Stimulated activated CD8-positive, alpha-beta memory T cell treated with anti-CD3 and anti-CD28 coated beads, Interleukin-7, amount 100 ng/mL, for 48 hours (primary cell): ENCODE measurements at places on chromosomes 5 and 9.

DNA sequence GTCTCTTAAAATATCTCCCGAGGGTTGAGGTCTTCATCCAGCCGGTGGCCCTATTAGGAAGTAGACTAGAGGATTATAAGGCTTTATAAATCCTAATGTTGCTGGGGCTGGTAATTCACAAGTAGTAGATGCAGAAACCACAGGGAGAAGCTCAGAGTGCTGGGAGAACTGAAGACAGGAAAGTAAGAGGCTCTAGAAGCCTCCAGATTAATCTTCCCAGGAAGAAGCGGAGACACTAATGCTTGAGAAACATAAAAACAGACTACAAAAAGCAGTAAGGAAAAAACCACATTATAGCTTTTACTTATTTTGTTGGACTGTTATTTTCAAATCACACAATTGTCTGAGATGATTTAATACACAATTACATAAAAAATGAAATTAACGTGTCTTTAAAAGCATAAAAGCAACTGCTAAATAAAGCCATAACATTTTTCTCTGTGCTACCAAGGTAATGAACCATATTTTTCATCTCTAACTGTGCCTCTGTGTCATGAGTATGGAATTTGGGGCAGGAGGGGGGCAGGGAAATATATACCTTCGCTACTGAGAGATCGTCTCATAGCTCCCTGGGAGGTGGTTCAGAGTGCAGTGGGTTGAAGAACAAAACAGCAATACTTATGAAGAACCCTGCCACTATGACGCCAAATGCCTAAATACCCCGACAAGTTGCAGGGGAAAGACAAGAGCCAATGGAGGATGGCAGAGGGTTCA, 806.2 kb upstream of the WWC1 start:
- DNase-seq = no peak

DNA sequence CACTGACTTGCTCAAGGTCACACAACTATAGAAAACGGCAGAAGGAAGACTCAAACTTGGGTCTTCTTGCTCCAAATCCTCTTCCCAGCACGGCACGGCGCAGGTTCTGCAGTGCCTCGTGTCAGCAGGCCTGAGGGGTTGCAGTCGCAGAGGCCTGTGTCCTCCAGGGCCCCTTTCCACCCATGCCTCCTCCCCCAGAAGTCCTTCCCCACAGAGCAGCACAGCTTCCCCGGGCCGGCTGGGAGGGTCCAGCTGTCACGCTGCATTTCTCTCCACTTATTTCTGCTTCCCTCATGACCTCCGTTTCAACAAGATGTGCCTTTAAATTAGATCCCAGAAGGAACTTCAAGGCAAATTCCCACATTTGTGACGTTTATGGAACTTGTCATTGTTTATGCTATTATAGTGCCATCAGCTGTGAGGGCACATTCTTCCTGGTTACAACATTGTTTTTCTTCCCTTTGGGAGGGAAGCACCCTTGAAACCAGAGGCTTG, 148.4 kb downstream of the C5orf15 start:
- DNase-seq = no peak

DNA sequence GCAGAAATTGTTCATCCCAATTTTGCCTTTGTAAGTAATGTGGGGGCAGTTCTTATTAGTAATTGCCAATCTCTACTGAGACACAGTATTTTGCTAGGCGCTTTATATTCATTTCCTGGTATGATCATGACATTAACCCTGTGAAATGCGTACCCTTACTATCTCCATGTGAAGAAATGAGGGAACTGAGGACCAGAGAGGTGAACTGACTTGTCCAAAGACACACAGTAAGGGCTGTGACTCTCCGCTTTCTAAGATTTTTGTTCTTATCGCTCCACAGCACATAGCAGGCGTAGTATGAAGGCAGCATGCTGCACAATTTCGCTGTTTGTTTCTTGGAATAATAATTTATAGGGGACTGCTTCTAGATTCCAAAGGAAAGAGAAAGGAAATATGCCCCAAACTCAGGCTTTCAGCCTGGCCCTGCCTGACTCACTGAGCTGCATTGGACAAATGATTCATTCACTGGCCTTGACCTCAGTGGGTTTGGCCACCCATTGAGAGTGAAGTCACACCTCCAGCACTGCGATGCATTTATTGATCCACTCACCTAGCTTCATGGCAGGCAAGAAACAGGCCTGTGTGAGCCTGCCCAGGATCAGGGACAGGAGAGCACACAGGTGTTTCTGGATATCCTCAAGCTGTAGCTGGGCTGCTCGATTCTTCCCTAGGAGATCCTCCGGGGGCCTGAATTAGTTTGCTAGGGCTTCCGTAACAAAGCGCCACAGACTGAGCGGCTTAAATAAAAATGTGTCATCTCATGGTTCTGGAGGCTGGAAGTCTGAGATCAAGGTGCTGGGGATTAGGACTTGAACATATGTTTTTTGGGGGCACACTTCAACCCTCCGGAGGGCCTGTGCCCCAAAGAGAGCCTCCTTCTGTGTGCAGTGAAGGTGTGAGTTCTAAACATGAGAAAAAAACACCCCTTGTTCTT, 7.2 kb upstream of the DUSP1 start:
- peak; percentile 21 for DNase-seq

GRCh38 chr5:105903069-105903468, 1767.7 kb downstream of the EFNA5 start:
- no peak for DNase-seq

DNA sequence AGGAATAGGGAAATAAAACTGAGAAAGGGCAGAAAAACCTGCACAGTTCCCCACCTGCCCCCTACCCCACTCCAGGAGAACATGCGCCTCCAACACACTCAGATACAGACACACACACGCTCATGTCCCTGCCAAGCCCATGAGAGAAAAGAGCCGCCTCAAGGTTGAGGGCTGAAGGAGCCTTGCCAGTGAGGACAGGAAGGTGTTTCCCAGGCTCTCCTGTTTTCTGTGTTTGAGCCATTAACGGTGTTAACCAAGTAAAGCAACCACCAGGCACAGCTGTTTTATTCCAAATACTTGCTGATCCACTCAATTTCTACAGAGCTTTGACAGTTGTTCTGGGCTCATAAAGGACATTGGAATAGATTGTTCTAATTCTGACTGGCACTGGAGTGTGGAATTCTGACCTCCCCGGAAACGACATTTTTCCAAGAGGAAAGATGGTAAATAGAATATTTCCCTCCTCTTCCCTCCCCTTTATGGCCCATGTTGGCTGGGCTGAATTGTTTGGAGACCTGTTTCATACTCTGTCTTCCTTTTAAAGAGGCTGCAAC, 238.0 kb downstream of the DMAC1 start:
- DNase-seq = no peak

DNA sequence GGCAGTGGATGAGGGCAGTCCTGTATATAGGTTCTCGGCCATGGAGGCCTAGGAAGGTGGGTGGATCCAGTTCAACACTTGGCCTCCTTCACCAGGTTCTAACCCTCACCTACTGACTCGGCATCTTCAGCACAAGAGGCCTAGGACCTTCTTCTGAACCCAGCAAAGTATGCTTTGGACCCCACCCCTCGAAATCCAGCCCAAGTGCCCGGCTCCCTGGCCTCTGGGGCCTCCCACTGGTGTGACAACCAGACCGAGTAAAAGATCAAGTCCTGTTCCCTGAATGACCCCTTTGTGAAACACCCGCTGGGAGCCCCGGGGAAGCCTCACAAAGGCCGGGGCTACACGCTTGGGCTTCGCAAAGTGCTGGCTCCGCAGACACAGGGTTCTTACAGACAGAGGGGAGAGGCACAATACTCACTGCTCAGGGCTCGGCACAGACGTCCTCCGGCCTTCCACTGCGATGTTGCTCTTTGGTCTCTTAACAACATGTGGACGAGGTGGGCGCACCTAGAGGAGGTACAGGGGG, 47.0 kb downstream of the CRB2 start:
- DNase-seq = no peak

GRCh38 chr5:164742025-164742424, 1236.6 kb downstream of the MAT2B start:
- no peak for DNase-seq

DNA sequence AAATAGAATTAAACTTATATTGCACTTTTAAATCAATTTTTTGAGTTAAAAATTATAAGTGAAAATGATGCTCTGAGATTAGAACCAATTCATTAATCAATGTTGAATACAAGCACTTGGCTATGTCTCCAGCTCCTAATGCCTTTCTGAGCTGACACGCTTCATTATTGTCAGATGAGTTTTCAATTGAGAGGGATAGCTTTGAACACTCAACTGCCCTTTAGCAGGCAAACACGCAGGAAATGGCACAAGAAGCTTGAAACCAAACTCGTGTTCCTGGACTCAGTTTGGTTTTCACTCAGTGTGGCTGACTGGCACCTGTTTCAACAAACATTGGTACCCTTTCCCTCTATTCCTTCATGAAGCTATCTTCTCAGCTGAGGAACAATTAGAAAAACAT, 109.8 kb downstream of the MCTP1 start:
- DNase-seq = no peak

DNA sequence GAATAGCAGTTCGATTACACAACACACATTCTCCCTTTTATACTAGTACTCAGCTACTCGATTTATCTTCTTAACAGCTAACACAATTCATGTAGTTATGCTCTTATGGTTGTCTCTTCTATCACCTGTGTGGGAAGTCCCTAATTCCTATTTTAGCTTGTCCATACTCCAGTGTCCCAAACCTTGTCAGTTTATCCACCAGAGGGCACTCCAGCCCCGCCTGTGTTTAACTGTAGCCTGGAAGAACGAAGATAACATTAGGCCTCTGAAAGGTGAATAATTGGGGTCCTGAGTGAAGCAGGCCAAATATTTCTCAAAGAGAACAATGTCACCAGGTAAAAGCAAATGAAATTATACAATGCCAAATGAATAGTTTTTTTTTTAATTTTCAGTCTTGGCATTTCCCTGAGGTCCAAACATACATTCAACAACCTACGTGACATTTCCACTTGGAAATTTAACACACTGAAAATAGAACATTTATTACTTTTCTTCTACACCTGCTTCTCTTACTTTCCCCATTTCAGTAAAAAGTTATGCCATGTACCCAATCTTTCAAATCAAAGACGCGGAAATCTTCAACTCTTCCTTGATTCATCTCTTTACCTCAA, 560.7 kb downstream of the HTR1A start:
- peak; percentile 2 for DNase-seq

DNA sequence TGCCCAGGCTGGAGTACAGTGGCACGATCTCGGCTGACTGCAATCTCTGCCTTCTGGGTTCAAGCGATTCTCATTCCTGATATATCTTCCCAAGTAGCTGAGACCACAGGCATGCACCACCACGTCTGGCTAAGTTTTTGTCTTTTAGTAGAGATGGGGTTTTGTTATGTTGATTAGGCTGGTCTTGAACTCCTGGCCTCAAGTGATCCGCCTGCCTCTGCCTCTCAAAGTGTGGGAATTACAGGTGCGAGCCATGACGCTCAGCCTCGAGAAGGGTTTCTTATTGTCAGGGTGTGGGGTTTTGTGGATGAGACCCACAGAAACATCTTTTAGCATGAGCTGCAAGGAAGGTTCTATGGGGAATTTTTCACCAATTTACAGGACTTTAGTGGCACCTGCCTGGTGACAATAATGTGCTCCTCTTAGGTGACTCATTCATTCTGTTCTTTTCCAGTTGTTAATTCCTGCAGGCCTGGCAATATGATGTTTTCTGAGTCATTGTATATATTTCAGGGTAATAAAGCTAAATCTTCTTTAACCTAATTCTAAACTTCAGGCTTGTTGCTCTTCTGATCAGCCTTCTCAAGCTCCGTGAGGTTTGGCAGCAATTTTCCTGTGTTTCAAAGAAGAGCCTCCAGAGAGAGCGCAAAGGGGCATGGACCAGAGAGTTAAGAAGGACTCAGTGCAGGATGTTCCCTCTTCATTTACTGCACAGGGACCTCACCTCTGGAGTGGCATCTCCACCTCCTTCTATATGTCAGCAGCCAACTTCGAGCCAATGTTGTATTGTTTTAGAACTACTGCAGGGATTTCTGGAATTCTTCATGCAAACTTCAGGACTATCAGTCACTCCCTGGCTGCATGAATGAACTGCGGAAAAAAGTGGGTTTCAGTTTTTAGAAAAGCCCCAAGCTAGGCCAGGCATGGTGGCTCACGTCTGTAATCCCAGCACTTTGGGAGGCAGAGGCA, 77.8 kb upstream of the ZNF618 start:
- DNase-seq = no peak

- DNase-seq = no peak
Observed at GRCh38 chr5:118185018-118185417, 803.3 kb downstream of the DTWD2 start.
